Small intestine (tissue), 16 donors: ENCODE measurements at places on chromosomes 4 and X. TPM values are rescaled to one million over a fixed set of nuclear protein-coding genes. Genes with fewer than 3 reads are reported as not detected.

- DNase-seq, result no peak
These were observed 6.4 kb upstream of the SEPTIN11 start for GRCh38 chr4:76943129-76943620.

DNA sequence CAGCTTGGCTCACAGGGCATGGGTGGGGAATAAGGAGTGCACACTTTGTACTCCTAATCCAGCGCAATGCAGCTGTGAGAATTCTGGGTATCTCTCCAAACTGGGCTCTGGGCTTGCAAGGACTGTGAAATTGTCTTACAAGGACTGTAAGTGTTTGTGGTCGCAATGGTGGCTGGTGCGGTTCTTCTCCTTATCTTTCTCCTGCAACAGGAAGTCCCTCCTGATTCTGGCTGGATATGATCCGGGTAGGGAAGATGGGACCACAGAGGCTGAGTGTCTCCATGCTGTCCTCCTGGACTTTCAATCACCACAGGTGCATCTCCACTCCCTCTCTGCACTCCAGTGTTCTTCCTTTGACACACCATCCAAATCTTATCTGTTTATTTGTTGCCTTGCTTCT lies 55.7 kb upstream of the GYPE start:
- no peak for DNase-seq

- no peak for DNase-seq
These were observed 1320.1 kb downstream of the RPA4 start for GRCh38 chrX:98203800-98204199.

DNA sequence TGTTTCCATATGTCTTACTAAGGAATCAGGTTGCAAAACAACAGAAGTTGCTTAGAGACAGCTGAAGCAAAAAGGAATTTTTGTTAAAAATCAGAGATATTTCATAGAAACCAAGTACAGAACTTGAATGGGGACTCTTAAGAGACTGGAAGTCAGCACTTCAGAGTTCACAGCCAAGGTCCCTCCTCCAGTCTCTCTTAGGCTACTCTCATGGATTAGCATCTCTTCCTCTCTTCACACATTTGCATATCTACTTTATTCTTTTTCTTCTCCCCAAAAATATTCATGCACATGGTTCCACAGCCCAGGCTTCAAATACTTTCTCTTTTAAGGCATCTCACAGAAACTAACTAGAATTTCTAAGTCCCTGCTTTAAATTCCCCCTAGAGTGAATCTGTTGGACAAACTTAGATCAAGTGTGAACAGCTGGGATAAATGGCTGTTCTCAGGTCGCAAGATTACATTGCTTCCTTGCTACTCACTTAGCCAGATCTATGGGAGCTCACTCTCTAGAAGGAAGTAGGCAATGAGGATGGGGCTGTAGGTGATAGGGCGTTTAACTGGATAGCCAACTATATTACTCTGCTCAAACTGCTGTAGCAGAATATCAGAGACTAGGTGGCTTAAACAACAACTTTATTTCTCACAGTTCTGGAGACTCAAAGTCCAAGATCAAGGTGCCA lies 73.7 kb upstream of the GALNT7 start:
- peak; percentile 29 for DNase-seq

- no peak for DNase-seq
These were observed 219.1 kb downstream of the GC start for GRCh38 chr4:71564775-71565174.

GRCh38 chr4:31737419-31737818 lies 1017.2 kb downstream of the PCDH7 start:
- no peak for DNase-seq

GRCh38 chr4:111466811-111467604 lies 678.2 kb upstream of the FAM241A start:
- DNase-seq, result no peak

- peak; percentile 26 for DNase-seq
These were observed 15.4 kb downstream of the TSPAN5 start for GRCh38 chr4:98642991-98643426.

DNA sequence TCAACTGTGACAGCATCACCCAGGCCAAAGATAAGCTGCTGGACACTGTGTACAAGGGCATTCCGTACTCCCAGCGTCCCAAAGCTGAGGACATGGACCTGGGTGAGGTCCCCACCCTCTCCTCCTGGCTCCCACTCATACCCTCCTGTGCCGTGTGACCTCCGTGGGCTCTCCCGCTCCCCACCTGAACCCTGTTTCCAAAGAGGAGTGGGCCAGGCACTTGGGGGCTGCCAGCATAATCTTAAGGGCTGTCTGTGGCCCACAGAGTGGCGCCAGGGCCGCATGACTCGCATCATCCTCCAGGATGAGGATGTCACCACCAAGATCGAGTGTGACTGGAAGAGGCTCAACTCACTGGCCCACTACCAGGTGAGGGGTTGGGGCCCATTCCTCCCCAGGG lies 10.0 kb downstream of the LAGE3 start:
- no peak for DNase-seq

DNA sequence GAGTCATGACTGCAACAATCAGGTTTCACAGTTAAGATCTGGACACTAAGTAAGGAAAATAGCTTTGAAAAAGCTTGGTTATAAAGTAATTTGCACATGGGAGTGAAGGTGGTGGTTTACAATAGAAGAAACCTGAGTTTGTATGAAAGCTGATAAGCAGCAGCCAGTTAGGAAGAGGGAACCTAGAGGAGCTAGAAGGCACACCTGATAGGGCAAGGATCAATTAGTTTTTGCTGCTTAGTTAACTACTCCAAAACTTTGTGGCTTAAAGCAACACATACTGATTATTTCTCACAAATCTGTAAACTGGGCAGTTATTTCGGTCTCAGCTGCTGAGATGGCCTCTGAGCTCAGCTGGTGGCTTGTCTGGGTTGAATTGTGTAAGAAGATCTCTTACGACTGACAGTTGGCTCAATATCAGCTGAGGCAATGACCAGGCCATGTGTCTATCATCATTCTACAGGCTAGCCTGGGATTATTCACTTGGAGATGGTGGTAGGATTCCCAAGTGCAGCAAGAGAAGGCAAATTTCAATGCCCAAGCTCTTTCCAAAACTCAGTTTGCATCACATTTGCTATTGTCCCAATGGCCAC lies 255.0 kb upstream of the PITX2 start:
- peak; percentile 12 for DNase-seq

DNA sequence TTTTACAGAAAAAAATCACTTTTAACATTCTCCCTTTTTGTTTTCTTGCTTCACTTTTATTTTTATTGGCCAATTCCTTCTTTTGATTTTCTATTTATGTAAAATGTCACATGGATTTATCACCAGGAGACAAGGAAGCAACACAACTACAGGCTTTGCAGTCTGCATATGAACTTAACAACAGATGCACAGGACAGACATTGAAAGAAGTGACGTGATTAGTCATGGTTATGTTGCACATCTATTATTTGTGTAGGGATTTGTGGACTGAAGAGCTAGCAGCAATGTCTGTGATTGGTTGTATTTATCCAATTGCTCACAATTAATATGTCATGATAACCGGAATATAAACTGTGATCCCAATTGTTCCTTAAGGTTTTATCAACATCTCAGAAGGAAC lies 147.8 kb upstream of the KLF3 start:
- no peak for DNase-seq

DNA sequence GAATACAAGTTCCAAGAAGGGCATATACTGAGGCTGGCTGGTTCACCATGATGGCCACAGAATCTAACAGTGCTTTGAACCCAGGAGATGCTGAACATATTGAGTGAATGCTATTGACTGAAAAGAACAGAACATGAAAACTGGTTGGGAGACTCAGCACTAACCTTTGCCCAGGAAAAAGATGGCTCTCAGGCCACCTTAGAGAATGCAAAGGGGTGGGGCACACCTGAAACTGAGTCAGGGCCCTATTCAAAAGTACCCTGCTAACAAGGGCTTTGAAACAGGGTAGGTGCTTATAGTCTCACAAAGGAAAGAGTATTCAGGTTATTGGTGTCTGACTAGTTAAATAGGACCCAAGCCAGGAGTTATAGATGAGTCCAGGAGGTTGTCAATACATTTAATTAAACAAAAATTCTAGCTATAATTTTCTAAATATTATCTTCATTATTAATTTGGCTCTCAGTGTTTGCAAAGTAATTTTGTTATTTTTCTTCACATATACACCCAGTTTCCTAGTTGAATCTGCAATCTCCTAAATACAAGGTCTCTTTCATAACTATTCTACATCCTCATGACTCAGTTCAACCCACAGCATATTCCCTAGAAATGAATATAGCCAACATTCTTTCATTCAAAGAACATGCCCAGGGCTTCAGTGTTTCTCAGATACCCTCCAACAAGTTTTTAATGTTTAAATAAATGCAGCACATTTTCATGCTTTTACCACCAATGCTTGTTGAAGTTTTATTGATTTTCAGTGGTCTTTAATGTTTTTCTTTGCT lies 144.2 kb upstream of the RAPGEF2 start:
- DNase-seq, result no peak

DNA sequence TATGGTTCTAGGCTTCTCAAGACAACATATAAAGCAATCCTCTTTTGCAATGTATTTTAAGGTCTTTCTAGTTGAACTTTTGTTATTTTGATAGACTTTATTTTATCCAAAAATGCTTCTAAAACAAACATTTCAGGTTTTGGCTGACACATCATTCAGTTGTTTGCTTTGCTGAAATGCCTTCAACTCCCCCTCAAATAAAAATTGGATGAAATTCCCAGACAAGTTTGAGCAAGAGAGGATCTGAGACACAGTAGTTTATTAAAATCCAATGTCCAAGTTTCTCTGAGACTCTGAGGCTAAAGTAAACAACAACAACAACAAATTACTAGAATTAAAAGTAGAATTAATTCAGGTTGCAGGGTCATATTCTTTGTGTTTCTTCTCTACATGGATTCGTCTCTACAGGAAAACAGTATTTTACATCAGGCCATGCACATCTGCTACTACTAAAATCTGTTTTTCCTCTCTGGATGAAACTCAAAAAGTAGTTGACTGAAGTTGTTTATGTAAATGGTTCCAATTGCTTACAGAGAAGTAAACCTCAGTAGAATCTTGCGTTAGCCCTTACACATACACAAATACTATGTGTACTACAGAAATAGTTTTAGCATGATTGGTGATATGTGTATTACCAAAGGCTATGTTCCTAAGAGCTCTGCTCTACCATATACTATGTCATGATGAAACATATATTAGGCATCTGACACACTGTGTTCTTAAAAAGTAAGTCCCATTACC lies 64.9 kb downstream of the PRSS12 start:
- DNase-seq, result no peak

- peak; percentile 39 for DNase-seq
These were observed 52.4 kb upstream of the C4orf54 start for GRCh38 chr4:99710020-99710419.

DNA sequence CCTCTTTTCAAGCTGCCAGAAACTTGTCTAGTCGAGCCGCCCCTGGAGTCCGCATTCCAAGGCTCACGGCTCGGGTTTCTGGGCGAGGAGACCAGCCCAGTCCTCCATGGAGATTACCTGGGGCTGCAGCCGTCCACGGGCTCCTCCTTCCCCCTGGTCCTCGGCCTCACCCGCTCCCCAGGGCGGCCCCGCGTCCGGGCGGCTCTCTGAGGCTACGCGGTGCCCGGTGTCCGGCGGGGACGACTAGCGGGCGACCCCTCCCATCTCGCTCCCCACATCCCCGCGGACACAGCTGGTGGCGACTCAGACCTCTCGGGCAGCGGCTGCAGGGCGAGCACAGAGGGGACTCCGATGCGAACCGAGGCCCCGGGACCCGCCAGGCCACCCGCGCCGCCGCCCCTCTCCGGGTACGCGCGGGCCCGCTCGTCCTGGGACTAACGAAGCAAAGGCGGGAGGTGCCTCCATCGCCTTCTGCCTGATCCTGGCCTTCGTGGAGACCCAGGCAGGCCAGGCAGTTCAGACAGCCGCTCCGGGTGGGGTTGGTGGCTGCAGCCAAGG lies 159.4 kb downstream of the TRAM1L1 start:
- DNase-seq, result peak; percentile 5

- no peak for DNase-seq
These were observed 594.1 kb upstream of the FAT1 start for GRCh38 chr4:187317799-187318198.

Gene NDNF
- polyA plus RNA-seq, result 34.3 TPM

Gene SRPK3
- not detected for polyA plus RNA-seq

Gene SYTL5
- polyA plus RNA-seq, result 4.9 TPM

Gene SPANXN4
- polyA plus RNA-seq, result not detected

Gene ZXDA
- polyA plus RNA-seq, result 1.1 TPM

Gene ANXA10
- not detected for polyA plus RNA-seq

Gene LDB2
- polyA plus RNA-seq, result 19.2 TPM

Gene GRPR
- not detected for polyA plus RNA-seq

Gene FHIP1A
- polyA plus RNA-seq, result 2.3 TPM
